Dorsolateral prefrontal cortex (tissue), 122 donors: ENCODE measurements at places on chromosomes 5 and 9. TPM values are rescaled to one million over a fixed set of nuclear protein-coding genes. Genes with fewer than 3 reads are reported as not detected.

The UGT3A1 gene
- not detected for total RNA-seq

The MYMK gene
- 1.1 TPM for total RNA-seq

The KCNN2 gene
- total RNA-seq, result 29.3 TPM

The FAM81B gene
- not detected for total RNA-seq

The PCDHGA9 gene
- total RNA-seq, result 14.2 TPM

The QRFP gene
- total RNA-seq, result not detected
